Endothelial cell of umbilical vein (primary cell): ENCODE measurements at places on chromosomes 12 and 14. TPM values are rescaled to one million over a fixed set of nuclear protein-coding genes. Genes with fewer than 3 reads are reported as not detected.

Gene AQP6
- total RNA-seq = not detected in 2 replicates

Gene CTSG
- not detected in 2 replicates for total RNA-seq

Gene PRICKLE1
- total RNA-seq = 69.0 and 86.0 TPM in 2 replicates

Gene TTC9
- 0.09 TPM in 1 of 2 replicates, not detected in the other for total RNA-seq

Gene PZP
- total RNA-seq = 0.84 and 0.88 TPM in 2 replicates

Gene BICDL1
- not detected in 2 replicates for total RNA-seq

Gene IFNG-AS1
- total RNA-seq = not detected in 2 replicates

Gene TAS2R31
- total RNA-seq = 3.2 and 4.3 TPM in 2 replicates

Gene SLC16A7
- 8.4 and 8.9 TPM in 2 replicates for total RNA-seq

Gene SLC5A8
- total RNA-seq = not detected in 2 replicates

Gene ACRBP
- total RNA-seq = 0.97 and 1.3 TPM in 2 replicates

Gene TXNDC16
- total RNA-seq = 4.5 and 4.8 TPM in 2 replicates

Gene TCHP
- 24.3 and 26.0 TPM in 2 replicates for total RNA-seq

Gene LRP10
- total RNA-seq = 119 and 123 TPM in 2 replicates

Gene IL22
- not detected in 2 replicates for total RNA-seq

Gene DAO
- not detected in 2 replicates for total RNA-seq

Gene SRRM4
- total RNA-seq = not detected in 2 replicates

Gene NOC4L
- total RNA-seq = 28.0 and 29.4 TPM in 2 replicates

Gene TESPA1
- total RNA-seq = not detected in 2 replicates

Gene SLCO1A2
- total RNA-seq = not detected in 2 replicates

Gene ST8SIA1
- total RNA-seq = not detected in 2 replicates

Gene TAS2R50
- 1.5 and 1.6 TPM in 2 replicates for total RNA-seq

Gene PRPH
- total RNA-seq = not detected in 2 replicates

Gene YBX3
- 411 and 441 TPM in 2 replicates for total RNA-seq

Gene HPD
- total RNA-seq = not detected in 2 replicates

Gene MUCL1
- not detected in 2 replicates for total RNA-seq

Gene RHOJ
- total RNA-seq = 177 and 191 TPM in 2 replicates

Gene CLEC2A
- not detected in 2 replicates for total RNA-seq

Gene NYNRIN
- 42.8 and 45.1 TPM in 2 replicates for total RNA-seq

Gene MEG3
- 227 and 508 TPM in 2 replicates for total RNA-seq

Gene CPNE6
- not detected in 2 replicates for total RNA-seq

Gene CELA1
- total RNA-seq = not detected in 2 replicates

Gene CLEC4E
- not detected in 2 replicates for total RNA-seq

Gene PPP1R1A
- total RNA-seq = not detected in 2 replicates

Gene STON2
- not detected in 2 replicates for total RNA-seq

Gene PHC1
- 31.9 and 37.3 TPM in 2 replicates for total RNA-seq

Gene ADSS1
- 1.9 and 2.7 TPM in 2 replicates for total RNA-seq

Gene SENP1
- 20.5 and 21.3 TPM in 2 replicates for total RNA-seq

Gene PRH2
- not detected in 2 replicates for total RNA-seq

Gene LMNTD1
- not detected in 2 replicates for total RNA-seq

Gene FOXN4
- not detected in 2 replicates for total RNA-seq

Gene ADAMTS20
- not detected in 2 replicates for total RNA-seq

Gene ZNF839
- 12.5 TPM in 2 replicates for total RNA-seq

Gene TNFAIP2
- 31.6 and 37.5 TPM in 2 replicates for total RNA-seq

Gene IGF1
- 0.85 TPM in 1 of 2 replicates, not detected in the other for total RNA-seq

Gene OR4K1
- total RNA-seq = not detected in 2 replicates

Gene AKAP6
- total RNA-seq = 0.49 and 0.88 TPM in 2 replicates

Gene TEX52
- not detected in 2 replicates for total RNA-seq

Gene MANSC1
- total RNA-seq = 56.5 and 65.0 TPM in 2 replicates

Gene TSHR
- not detected in 2 replicates for total RNA-seq

Gene FBXL14
- 10.2 and 11.3 TPM in 2 replicates for total RNA-seq

Gene ANAPC7
- 76.6 and 89.0 TPM in 2 replicates for total RNA-seq

Gene KRT79
- not detected in 2 replicates for total RNA-seq

Gene TEAD4
- total RNA-seq = 39.4 and 46.0 TPM in 2 replicates

Gene MYH6
- not detected in 2 replicates for total RNA-seq

Gene SERPINA10
- total RNA-seq = not detected in 2 replicates

Gene CLBA1
- 5.3 and 5.6 TPM in 2 replicates for total RNA-seq

Gene SELPLG
- total RNA-seq = 0.62 and 1.2 TPM in 2 replicates

Gene CIDEB
- 4.6 and 5.2 TPM in 2 replicates for total RNA-seq

Gene KRT83
- total RNA-seq = not detected in 2 replicates
